ENCODE measurements at places on chromosomes 5 and 9.

DNA sequence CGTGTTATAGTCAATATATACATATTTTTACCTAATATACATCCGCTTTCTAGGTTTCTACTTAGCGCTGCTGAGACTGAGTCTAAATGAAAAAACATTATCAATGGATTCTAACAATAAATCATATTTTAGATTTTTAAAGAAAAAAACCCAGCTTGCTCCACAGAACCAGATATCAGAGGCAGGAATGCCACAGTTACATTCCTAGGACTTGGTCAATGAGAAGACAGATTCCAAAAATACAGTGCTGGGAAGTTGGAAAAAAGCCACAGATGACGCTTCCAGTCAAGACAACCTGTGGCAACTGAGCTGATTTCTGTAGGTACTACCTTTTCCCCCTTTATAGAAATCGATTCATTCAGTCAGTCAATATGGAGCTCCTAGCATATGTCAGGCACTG is 577 bp upstream of the CCDC112 start:
- DNase-seq = no peak

- no peak for DNase-seq
Observed at GRCh38 chr9:75146229-75146628, 57.9 kb downstream of the OSTF1 start.

- no peak for DNase-seq
Observed at GRCh38 chr9:97478301-97478981, 23.0 kb upstream of the TMOD1 start.

- DNase-seq = no peak
Observed at GRCh38 chr5:126106029-126106428, 317.2 kb upstream of the GRAMD2B start.

- DNase-seq = no peak
Observed at GRCh38 chr5:137372773-137373160, 126.4 kb downstream of the SPOCK1 start.

GRCh38 chr5:10456583-10457420 is 15.1 kb downstream of the ROPN1L start:
- no peak for DNase-seq

DNA sequence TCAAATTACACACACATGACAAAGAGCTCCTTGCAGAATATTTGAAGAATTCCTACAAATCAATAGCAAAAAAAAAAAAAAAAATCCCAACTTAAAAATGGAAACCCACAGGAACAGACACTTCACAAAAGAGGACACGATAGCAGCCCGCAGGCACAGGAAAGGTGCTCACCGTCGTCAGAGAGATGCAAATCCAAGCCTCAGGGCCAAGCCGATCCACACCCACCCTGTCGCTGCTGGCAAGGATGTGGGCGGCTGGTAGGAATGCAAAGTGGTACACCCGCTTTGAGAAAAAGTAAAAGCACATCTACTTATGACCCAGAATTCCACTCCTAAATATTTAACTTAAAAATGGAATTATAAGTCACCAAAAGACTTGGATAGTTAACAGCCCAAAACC is 10.8 kb downstream of the LCN9 start:
- no peak for DNase-seq

GRCh38 chr9:98038958-98039357 is 17.6 kb upstream of the NANS start:
- no peak for DNase-seq

DNA sequence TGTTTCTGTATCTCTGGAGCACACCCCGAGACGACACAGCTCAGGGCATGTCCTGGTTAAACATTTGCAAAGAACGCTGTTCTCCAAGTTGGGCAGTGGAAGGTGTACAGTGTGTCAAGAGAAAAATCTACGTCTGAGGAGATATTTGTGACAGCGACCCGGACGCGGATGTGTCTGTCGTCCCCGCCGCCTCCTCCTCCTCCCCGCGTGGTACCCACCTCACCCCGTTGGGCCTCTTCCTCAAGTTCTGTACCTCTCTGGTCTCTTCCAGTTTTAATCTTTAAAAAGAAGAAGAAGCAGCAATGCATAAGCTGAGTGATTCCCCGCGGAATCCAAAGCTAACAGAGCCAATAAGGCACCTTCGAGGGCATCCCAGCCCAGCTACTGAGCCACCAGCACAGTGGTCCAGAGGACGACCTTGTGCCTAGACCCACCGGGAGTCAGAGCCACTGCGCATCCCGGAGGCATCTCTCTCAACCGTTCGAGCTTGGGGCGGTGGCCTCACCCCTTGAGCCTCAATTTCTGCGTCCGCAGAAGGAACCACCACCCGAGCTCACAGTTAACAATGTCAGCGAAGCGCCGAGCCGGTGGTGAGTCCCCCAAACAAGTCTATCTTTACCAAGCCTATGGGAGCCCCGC is 467 bp downstream of the C9orf78 start:
- DNase-seq = peak; percentile 34

DNA sequence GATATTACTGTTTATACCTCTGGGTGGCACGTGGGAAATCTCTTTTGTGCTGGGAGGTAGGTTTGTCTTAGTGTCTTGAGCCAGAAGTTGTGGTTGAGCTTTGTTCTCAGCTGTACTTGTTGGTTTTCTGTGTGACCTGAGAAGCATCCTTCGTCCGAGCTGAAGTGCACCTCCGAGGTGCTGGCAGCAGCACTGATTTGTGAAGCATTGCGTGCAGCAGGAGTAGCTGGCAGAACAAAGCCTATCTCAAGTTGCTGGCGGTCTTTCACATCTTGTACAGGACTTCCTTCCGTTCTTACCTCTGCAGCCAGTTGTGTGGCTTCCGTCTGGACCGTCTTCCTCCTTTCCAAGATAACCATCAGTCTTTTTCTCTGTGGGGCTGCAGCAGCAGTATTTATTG is 4.3 kb downstream of the PRRC2B start:
- no peak for DNase-seq

- DNase-seq = no peak
Observed at GRCh38 chr5:74085186-74085585, 459.2 kb downstream of the ARHGEF28 start.

- DNase-seq = no peak
Observed at GRCh38 chr9:70065572-70065971, 21.9 kb downstream of the MAMDC2 start.

DNA sequence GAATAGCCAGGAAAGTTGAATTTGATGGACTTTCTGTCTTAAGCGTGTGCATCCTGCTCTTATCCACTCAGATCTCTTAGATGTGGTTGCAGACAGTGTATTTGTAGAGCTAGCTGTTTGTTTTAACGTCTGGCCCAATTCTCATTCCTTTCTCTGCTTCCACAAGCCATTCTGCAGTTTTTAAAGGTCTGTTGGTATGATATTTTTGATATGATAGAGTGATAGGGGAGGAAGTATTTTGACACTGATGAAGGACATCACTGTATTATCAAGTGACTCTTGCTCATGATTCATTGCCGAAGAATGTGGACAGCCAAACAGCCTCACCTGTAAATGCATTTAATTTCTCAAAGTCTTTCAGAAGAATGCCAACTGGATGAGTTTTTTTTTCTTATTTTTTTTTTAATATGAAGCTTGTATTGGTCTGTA is 4.5 kb downstream of the TJP2 start:
- DNase-seq = no peak

GRCh38 chr9:86350006-86350760 is 4.0 kb downstream of the TUT7 start:
- DNase-seq = no peak

DNA sequence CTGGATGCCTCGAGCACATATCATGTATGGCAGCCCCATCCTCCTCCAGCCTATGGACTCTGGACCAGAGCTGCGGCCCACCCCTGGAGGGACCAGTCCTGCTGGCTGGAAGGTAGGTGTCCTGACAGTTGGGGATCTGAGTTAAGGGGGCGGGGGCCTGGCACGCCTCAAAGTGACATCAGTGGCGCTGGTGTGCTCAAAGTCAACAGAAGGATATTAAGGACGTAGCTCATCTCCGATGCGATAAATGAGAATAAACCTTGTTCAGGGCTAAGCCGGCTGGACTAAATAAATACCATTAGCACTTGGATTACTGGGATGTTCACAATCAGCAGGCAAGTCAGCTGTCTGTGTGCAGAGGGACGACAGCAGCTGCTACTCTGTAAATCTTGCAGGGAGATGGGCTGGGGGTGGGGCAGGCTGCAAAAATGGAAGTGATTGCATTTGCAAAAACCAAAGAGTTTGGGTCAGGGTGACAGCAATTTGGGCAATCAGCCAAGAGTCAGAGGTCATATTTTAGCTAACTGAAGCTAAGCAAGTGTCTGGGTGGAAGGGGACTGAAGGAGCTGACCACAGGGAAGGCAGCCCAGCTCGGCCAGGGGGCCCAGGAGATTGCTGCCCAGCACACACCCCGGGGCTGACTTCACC is 80.0 kb upstream of the LRRTM2 start:
- DNase-seq = no peak

DNA sequence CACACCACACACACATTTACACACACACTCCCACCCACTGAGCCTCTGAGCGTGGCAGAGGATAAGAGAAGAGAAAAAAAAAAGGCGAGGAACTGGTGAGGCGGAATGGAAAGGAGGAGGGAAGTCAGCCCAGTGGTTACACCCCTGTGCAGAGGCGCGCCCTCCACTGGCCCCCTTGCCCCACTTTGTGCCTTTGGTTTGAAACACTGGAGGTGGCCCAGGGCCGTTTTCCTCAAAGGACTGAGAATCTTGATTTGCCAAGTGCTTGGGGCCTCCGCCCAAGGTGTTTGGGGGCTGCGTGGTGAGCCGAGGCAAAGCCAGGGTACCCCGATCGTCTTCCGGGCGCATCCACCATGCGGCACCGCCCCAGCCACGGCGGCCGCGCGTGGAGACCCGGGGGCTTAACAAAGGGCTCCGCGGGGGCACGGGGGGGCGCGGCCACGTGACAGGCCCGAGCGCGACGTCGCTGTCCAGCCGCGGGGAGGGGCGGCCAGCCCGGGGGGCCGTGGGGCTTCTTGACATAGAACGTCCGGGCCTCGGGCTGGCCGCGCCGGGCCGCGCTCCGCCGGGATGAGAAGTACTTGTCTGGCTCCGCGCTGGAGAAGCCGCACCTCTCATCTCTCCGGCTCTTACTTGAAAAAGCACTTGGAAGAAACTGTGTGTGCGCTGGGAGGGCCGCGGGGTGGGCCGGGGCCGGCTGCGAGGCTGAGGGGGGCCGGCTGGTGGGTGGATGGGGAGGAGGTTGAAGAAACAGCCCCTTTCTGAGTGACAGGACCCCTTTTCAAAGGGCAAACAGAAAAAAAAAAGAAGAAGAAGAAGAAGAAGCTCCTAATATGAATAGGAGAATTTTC is 21.0 kb downstream of the NR2F1 start:
- DNase-seq = no peak

DNA sequence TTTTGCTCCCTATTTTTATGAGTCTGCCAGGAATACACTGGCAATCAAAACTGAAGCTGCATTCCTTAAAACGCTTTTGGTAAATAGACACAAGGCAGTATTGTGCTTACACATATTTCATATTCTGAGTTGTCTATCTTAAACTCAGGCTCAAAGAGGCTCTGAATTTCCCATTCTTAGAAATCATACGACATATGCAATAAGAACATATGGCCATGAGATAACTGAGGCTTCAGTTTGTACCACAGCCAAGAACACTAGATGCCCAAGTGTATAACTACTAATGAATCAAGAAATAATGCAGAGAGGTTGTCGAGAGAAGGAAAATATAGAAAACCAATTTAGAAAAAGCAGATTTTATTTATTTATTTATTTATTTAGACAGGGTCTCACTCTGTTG is 357.4 kb downstream of the NDUFS4 start:
- DNase-seq = no peak

- DNase-seq = no peak
Observed at GRCh38 chr5:136113606-136114005, 19.0 kb upstream of the SMAD5 start.

- DNase-seq = no peak
Observed at GRCh38 chr5:36070687-36071571, 4.2 kb upstream of the UGT3A2 start.

GRCh38 chr5:147336876-147337275 is 102.0 kb downstream of the STK32A start:
- DNase-seq = no peak

DNA sequence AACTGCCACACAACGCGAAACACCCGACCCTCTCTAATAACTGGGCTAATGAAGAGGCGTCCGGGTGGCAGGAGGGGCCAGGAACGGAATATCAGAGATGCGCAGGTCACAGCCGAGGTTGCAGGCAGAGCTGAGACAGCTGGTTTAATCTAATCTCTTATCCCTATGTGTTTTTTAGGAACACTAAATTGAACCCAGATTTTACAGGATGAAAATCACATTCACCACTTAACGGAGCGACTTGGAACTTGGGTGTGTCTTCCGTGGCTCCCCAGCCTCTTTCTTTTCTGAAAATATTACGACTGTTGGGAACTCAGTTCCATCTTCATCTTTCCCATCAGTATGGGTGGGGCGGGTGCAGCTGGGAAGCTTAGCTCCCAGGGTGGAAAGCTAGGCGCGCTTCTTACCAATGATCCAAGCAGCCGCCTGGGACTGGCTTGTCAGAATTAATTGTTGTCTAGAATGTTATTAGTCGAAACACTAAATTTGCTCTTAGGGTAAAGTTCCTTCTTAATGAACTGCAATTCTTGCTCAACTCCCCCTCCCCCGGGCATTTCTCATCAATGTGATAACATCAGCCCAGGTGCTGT is 92.5 kb downstream of the IRX2 start:
- DNase-seq = no peak

GRCh38 chr5:88955403-88955802 is 72.4 kb upstream of the MEF2C start:
- no peak for DNase-seq

Data from stimulated activated CD4-positive, alpha-beta T cell treated with anti-CD3 and anti-CD28 coated beads, Interleukin-12 subunit alpha, Interleukin-12 subunit beta, amount 100 ng/mL, for 24 hours (primary cell).